ENCODE measurements at places on chromosomes 6 and 20.

DNA sequence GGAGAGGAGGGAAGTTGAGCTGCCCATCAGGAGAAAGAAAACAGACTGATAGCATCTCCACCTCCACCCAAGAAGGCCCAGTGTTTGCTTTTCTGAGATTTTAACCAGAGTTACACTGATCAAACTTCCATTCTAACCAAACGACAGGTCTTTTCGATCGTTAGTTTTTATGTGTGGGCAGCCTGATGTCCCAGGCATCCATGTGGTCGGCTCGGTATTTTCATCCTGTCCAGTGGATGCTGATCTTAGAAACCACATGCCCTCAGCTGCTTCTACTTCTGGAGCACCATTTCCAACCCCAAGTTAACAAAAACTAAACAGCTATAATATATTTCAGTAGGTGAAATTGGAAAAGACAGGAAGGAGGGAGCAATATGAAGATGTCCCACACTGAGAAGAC is 536.8 kb upstream of the JAG1 start:
- DNase-seq = no peak

DNA sequence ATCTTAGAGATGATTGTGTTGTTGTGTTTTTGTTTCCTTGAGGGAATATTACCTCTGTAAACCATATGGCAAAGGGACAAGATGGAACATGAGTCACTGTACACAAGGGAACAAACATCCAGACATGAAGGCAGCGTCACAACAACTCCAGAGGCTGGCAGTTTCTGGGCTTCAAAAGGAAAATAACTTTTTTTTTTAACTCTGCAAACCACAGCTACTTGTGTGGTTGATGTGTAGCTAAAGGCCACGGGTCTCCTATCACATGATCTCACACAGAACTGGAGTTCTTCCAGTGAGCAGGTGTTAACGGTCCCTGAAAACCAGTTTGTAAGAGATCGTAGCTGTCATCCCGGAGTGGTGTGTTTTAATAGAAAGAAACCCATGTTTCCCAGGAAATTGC is 33.2 kb upstream of the HBS1L start:
- no peak for DNase-seq

- no peak for DNase-seq
Measured at GRCh38 chr6:115969930-115970273, 90.8 kb downstream of the FRK start.

DNA sequence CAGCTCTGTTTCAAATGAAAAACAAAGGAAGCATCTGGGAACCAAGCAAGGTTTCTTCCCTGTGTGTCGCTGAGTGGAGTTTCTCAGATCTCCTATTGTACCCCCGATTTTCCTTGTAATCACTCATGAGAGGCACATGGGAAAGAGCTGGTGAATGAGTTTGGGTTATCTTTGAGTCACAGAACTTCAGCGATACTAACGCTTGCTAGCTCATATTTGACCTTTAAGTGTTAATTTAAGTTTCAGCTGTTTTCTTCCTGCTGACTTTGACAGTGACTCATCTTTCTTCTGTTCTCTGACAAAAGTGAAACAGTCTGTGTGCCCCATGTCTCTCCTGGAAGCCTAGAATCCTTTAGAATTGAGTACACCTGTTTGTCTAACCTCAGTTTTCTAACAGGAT is 261.1 kb upstream of the RGS17 start:
- DNase-seq = no peak

DNA sequence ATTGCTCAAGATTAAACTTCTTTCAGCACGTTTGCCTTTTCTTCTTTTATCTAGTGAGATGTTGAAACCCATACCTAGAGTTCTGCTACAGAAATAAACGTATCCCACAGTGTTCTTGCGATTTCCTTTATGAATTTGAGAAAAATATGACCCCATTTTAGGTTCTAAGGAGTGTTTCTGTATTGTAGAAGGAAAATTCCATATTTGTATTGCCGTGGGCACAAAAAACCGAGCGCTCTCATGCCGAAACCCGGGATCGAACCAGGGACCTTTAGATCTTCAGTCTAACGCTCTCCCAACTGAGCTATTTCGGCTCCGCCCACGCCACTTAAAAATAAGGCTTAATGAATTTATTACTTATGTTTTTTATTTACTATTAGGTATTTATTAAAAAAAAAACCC is 23.7 kb downstream of the ZNF311 start:
- peak; percentile 53 for DNase-seq

- no peak for DNase-seq
Measured at GRCh38 chr6:11851387-11851786, 72.8 kb upstream of the ADTRP start.

- DNase-seq = no peak
Measured at GRCh38 chr6:49892280-49892679, 25.9 kb upstream of the CRISP1 start.

DNA sequence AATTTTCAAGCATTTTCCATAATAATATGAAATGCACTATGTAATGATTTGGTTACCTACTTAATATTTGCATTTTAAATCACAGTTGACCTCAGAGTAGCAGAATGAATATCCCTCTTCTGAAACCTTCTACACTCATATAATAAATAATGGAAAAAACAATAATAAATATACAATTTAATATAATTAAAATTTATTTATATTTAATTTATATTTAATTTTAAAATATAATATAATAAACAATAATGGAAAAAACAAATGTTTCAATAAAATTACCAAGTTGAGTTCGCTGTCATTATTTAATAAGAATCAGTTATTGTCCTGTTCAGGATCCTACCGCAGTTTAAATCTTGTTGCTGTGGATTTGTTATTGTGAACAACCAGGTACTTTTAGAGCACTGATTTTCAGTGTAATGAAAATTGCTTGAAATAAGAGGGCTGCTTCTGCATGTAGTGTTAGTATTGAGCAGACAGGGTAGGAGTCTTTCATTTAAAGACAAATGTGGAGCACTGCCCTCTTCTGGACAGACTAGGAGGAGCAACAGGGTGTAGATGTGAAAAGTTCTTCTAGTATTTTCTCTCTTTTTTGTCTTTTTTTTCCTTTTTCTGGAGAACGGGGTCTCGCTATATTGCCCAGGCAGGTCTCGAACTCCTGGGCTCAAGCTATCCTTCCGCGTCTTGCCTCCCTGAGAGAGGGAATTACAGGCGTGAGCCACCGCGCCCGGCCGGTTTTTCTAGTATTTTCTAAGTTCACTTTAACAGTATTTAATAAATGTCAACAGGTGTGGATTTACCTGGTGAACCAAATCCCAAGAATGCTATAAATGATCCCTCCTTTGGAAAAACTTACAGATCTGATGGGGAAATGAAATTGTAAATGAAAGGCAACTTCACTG is 13.6 kb downstream of the TRAPPC3L start:
- peak; percentile 49 for DNase-seq

DNA sequence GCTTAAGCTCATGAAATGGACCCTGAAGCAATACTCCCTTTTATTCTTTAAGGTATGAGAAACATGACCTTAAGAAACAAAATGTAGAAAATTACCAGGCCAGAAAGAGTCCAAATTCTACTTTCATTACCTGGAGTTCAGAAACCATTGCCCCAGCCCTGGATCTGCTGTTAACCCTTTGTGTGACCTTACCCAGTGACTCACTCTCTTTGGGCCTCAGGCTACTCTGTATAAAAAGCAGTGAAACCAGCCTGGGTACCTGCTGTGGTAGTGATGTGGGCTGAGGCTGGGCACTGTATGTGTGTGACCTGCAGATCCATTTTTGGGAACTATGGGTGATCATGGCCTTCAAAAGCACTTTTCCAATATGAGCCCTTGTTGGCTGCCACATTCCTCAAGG is 47.2 kb downstream of the SLC9A8 start:
- no peak for DNase-seq

DNA sequence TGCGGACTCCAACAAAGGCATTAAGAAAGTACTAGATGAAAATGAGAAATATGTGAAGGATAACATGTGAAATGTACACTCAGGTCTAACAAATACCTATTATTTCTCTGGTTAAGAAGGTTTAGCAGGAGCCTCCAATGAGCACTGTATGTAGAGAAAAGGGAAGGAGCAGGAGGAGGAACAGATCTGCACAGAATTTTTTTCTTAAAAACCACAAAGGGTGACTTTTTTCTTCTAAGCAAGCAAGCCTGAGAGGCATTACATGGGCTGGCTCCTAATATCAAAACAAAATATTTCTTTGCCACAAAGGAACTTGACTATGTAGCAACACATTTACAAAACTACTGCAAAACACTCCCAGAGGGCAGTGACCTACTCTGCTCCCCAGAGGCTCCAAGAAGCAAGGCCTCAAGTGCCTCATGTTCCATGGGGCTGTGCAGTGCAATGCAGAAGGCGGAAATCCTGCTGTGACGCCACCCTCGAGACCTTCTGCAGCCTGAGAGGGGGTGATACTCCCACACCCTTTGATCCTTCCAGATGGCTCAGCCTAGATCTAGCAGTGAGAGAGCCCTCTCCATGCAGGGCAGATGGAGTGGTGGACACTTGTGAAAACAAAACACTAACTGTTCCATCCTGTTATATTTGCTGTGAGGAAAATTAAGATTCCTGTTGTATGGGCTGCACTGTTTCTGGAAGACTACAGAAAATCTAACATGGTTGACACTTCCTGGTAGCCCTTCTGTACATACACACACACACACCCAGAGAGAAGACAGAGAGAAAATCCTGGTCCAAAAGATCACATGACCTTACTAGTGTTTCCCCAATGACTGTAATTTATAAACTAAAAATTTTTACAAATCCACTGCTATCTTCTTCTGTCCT is 36.0 kb upstream of the SMIM29 start:
- DNase-seq = no peak

- no peak for DNase-seq
Measured at GRCh38 chr6:15042938-15043337, 202.9 kb upstream of the JARID2 start.

- no peak for DNase-seq
Measured at GRCh38 chr6:21061892-21062291, 527.6 kb downstream of the CDKAL1 start.

- peak; percentile 64 for DNase-seq
Measured at GRCh38 chr20:43492101-43492500, 15.4 kb upstream of the L3MBTL1 start.

DNA sequence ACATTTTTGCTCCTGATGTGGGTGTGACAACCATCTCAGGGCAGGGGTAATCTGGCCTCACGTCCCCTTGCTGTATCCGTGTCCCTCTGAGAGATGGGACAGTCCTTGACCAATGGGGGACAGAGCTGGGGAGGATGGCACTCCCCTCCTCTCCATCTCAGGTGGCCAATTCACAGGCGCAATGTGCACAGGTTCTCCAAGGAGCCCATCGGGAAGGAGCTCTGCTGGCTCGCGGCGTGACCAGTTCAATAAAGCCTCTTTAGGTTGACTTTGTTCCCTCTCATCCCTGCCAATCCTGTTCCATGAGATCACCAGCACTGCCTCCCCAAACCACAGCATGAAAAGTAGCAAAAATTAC is 196.3 kb upstream of the SLC24A3 start:
- no peak for DNase-seq

DNA sequence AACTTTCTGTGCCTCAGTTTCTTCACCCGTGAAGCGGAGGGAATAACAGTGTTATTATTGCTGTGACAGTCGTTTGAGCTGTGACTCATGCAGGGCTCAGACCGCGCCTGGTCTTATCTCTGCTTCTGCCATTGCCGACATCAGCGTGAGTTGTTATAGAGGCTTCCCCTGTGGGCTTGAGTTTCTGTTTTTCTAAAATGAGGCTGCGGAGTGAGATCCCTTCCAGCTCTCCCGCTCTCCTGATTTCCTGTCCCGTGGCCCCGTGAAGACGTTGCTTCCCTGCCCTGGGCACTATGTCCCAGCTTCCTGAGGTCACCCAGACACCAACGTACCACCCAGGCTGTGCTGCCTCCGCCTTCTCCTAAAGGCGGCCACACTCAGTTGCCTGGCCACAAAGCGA is 278.5 kb downstream of the BMP7 start:
- no peak for DNase-seq

DNA sequence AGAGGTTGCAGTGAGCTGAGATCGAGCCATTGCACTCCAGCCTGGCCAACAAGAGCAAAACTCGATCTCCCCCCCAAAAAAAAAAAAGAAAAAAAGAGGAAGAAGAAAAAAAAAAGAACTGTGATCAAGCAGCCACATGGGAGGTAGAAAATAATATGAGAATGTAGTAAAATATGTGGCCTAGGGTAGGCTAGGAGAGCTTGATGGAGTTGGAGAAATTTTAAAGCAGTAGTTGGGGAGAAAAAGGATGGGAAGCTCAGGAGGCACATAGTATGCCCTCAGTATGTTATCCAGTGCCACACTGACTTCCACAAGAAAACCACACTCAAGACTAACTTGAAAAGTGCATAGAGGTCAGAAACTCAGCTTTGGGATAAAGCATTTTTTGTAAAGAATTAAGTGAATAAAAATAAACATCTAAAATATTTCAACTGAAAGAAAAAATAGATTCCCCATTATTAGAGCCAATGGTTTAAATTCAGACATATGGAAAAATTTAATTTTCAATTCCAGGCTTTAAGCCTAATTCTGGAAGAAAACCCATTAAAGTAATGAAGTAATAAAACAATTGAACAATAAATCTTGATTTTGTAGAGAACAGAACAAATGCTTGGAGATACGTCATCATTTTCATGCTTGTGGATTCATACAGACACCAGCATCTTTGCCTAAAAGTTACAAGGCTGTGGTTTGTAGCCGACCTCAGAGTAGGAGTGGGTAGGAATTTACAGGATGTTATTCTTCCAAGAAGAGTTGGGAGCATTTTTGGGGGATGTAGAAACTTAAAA is 34.7 kb downstream of the PLEKHG1 start:
- no peak for DNase-seq

- DNase-seq = no peak
Measured at GRCh38 chr6:137121401-137121997, 51.9 kb downstream of the IL22RA2 start.

All from T-helper 1 cell (primary cell).